Stimulated activated CD8-positive, alpha-beta memory T cell treated with anti-CD3 and anti-CD28 coated beads, Interleukin-4, amount 100 ng/mL, for 24 hours (primary cell): ENCODE measurements at places on chromosomes 11 and 22.

GRCh38 chr11:19352771-19353160, 112.0 kb upstream of the E2F8 start:
- DNase-seq, result no peak

DNA sequence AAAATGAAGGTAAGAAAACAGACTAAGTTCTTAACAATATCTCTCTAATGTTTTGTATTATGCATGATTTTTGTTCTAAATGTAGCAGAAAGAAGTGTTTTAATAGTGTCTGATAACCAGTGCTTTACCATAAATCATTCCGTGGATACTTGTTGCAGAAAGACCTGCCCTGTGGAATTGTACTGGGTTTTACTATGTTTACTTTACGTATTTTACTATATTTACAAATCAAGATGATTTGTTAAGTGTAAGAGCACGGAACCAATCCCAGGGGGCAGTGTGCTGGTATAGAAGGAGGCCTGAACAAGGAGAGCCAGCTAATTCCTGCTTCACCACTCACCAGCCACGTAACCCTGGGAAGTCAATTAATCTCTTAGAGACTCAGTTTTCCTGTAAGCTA, 1.4 kb downstream of the HTR3B start:
- DNase-seq, result no peak

DNA sequence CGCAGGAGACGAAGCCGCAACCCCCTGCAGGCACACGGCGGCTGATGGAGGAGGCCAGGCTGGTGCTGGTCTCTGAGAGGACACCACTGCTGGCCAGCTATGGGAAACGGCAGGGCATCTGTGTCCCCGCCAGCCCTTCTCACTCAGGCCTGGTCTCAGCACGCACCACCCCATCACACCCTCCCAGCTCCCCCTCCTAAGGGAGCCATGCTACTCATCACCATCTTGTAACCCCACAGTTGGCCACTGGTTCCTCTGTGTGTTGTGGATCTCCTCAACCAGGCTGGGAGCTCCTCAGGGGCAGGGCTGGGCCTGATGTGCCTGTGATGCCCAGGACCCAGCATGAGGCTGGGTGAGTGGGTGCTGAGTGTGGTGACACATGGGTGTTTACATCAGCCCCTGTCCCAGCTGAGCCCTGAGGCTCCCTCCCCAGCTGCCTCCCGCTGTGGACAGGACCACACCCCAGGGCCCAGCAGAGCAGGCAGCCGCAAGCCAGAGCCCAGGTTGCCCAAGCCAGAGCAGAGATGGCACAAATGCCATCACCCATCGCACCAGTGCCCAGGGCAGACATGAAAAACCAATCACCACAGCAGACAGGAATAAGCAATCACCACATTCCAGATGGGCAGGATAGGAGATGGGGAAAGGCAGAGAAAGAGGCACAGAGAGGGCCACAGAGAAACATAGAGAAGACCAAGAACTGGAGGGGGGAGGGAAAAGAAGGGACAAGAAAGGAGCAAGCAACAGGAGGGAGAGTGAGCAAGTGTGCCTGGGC, 8.2 kb downstream of the ARVCF start:
- no peak for DNase-seq

DNA sequence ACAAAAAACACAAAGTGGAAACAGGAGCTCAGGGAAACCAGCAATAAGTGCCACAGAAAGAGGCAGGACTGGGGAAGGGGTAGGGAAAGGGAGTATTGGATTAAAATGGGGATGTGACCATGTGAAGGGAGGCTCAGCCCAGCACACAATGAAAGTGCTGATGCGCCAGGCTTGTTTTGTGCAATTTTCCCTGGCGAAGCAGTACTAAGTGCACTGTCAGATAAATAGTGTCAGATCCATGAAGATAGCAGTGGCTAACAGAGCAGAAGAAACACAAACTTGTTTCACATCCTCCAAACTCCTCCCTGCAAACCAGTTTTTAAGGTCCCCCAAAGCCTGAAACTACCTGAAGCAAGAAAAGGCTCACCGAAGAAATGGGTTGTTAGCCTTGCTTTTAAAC, 50.7 kb upstream of the RAPSN start:
- DNase-seq, result no peak

GRCh38 chr11:65479184-65480145, 19.4 kb upstream of the MALAT1 start:
- no peak for DNase-seq

DNA sequence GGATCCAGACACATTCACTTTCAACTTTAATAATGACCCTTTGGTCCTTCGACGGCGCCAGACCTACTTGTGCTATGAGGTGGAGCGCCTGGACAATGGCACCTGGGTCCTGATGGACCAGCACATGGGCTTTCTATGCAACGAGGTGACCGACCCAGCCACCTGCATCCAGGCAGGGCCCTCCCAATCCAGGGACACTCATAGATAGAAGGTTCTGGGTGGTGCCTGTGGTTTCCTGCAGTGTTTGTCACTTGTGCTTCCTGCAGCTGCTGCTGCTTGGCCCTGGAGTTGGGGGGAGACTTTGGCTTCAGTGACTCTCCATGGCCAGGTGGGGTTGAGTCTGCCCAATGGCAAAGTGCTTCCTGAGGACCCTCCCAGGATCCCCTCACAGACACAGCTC, 7.3 kb downstream of the APOBEC3B start:
- no peak for DNase-seq

- DNase-seq, result no peak
These were observed 39.2 kb downstream of the SHISA8 start for GRCh38 chr22:41875531-41876270.

GRCh38 chr11:79512706-79513469, 72.1 kb upstream of the TENM4 start:
- DNase-seq, result no peak

- DNase-seq, result no peak
These were observed 6.9 kb downstream of the KMT5B start for GRCh38 chr11:68206211-68206610.

- no peak for DNase-seq
These were observed 51.5 kb upstream of the MTNR1B start for GRCh38 chr11:92917927-92918326.

DNA sequence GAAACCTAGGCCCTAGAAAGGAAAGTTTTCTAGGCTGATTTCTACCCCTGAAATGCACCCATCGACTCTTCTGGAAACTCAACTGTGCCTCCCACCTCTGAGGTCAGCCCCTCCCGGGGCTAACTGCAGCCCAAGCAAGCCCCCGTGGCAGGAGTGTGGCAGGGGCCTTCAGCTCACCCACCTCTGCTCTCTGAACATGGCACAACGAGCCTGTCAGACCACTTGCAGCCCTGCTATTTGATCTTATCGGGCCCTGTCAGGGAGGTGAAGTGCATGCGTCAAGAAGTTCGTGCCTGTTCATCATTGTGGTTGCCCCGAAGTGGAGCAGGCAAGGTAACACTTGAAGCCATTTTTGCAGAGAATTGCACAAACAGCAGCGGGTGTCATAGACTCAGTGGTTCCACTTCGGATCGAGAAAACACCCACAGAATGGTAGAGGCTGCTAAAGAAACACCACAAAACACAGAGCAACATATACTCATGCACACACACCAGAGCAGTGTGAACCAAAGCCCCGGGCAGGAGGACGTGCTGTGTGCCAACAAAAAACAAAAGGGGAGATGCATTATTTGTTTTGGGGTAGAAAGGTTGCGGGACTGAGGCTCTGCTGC, 262.7 kb downstream of the ETS1 start:
- DNase-seq, result peak; percentile 66

GRCh38 chr11:33618351-33618710, 82.3 kb downstream of the C11orf91 start:
- DNase-seq, result no peak

- DNase-seq, result peak; percentile 22
These were observed 24.1 kb downstream of the GRAMD1B start for GRCh38 chr11:123454060-123454651.

- DNase-seq, result no peak
These were observed 56.3 kb upstream of the SLC5A12 start for GRCh38 chr11:26778000-26778757.

- DNase-seq, result no peak
These were observed 1.3 kb upstream of the SCARF2 start for GRCh38 chr22:20438678-20439492.

- DNase-seq, result no peak
These were observed 5.1 kb upstream of the LYVE1 start for GRCh38 chr11:10573556-10573955.

DNA sequence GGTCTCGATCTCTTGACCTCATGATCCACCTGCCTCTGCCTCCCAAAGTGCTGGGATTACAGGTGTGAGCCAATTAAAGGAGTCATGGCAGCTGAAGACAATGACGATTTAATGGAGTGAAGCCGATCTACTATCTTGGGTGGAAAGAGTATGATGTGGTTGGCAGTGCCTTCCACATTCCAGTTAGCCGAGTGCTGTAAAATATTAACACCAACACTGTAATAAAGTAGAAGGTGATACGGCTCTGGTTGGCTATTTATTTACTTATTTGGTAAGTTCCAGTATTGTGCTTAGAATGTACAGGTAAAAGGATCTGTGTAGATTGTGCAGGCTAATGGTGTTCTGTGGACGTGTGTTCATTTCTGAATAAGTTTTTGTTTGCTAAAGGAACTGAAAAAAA, 149.6 kb upstream of the MTMR2 start:
- no peak for DNase-seq

DNA sequence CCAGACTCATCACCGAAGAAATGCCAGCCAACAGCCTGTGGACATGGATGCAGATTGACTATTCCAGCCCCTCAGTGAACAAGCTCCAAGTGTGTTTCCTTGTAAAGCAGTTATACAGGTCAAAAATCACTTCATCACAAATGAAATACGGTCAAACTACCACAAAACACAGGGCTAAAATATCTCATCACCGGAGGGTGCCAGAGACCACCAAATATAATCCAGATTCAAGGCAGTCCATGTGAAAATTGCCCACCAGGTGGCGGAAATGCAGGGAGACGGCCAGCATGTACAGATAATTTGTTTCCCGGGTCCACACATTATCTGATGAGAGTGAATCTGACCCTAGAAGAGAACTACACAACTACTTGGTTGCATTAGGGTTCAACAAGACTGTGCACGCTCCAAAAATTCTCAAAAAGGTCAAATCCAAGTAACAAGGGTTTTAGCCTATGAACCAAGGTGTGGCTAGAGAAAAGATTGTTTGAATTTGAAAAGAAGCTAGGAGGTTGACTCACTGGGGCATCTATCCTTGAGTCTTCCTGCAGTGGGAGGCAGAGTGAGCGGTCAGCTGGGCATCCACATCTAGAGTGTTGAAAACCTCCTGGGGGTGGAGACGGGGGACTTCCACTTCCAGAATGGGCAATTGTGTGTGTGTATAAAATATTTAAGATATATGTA, 71.7 kb downstream of the IGLL5 start:
- peak; percentile 72 for DNase-seq

DNA sequence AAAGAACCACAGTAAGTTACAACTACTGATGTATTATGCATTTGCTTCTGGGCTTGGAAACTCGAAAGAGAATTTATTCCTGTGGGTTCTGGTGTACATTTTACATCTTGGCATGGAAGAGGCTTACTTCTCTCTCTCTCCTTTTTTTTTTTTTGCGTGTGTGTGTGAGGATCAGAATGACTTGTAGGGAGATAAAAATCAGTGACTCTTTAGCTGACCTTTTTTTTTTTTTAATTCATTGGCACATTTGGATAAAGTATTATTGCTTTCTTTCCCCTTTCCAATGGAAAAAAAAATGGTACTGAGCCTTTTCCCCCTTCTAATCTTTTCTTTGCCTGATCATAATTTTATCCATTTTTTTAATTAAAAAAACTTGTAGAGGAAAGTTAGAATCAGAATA, 43.5 kb downstream of the EXT2 start:
- DNase-seq, result no peak

DNA sequence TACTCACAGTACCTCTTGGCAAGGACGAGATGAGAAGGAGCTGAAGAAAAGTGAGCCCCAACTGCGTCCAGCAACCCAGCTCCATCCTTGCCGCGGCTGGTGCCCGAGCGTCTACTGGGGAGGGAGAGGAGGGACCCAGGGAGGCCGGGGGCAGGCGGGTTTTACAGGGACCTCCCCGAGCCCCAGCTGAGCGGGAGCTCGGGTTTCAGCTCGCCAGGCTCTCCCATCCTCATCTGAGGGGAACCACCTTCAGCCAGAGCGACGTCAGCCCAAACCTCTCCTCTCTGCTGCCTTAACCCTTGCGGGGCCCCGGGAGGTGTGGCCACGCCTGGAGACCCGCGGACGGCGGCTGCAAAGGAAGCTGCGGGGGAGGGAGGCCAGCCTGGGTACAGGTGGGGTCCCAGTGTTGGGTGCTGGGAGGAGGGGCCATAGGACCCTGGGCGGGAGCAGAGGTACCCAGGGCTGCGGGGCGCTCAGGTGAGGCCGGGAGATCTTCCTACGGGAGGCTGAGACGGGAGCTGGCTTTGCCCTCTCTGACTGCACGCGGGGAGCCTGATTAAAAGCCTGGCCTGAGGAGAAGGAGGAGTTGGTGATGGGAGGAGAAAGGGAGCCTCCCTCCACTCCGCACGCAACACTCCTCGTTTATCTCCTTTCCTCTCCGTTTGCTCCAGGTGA, at the start of gene PAMR1:
Gene PAMR1, minus strand, starts transcription at position 116 of the 675 bp plus-strand sequence. Its CDS starts 31 bp downstream, at position 85.
- no peak for DNase-seq

GRCh38 chr22:20844055-20845037, 14.3 kb downstream of the PI4KA start:
- DNase-seq, result no peak

DNA sequence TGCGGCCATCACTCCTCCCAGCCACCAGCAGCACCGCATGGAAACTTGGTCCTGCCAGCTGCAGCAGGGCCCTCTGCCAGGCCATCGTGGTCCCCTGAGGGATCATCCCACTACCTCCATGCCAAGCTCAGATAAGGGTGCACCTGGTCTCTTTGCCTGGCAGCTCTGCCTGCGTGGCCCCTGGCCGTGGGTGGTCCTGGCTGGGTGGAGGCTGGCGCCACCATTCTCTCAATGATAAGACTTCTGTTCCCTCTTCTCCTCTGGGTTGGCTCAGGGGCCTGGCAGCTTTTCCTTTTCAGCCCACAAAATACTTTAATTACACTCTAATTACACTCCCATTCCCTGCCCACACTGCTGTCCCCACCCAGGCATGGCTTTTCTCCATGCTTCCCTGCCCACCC, 26.8 kb upstream of the TSKU start:
- no peak for DNase-seq

DNA sequence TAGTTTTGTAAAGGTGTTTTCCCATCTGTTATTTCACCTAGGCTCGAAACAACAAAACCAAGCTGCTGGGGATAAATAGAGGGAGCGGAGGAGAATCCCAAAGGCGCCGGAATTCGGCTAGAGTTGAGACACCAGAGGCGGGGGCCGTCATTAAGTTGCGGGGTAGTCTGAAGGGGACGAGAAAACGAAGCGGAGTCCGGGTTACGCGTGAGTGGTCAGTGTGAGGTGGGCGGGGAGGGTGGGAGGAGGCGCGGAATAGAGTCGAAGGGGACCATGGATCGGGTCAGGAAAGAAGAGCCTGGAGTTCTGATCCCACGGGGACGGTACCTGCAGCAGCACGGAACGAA, 361 bp downstream of the SRPRA start:
- DNase-seq, result no peak

- no peak for DNase-seq
These were observed 85.0 kb upstream of the EIF3D start for GRCh38 chr22:36613958-36614357.

- no peak for DNase-seq
These were observed 10.6 kb upstream of the SLC22A12 start for GRCh38 chr11:64580412-64580811.
